Activated T-helper 9 cell treated with anti-CD3 and anti-CD28 coated beads, Interleukin-2, amount 50 U/mL, for 16 hours (primary cell): ENCODE measurements at places on chromosomes 4 and X.

GRCh38 chr4:2756691-2757350 is 685 bp upstream of the TNIP2 start:
- DNase-seq: no peak

- no peak for DNase-seq
Observed at GRCh38 chr4:116073051-116073450, 959.6 kb upstream of the NDST4 start.

- no peak for DNase-seq
Observed at GRCh38 chrX:77347572-77347971, 99.6 kb upstream of the FGF16 start.

GRCh38 chr4:16764622-16765021 is 133.8 kb downstream of the LDB2 start:
- no peak for DNase-seq

- DNase-seq: no peak
Observed at GRCh38 chr4:71938776-71939175, 93.0 kb upstream of the NPFFR2 start.

- no peak for DNase-seq
Observed at GRCh38 chrX:15207384-15207783, 62.5 kb downstream of the ASB9 start.

- DNase-seq: no peak
Observed at GRCh38 chrX:5051831-5052491, 1176.7 kb downstream of the NLGN4X start.

DNA sequence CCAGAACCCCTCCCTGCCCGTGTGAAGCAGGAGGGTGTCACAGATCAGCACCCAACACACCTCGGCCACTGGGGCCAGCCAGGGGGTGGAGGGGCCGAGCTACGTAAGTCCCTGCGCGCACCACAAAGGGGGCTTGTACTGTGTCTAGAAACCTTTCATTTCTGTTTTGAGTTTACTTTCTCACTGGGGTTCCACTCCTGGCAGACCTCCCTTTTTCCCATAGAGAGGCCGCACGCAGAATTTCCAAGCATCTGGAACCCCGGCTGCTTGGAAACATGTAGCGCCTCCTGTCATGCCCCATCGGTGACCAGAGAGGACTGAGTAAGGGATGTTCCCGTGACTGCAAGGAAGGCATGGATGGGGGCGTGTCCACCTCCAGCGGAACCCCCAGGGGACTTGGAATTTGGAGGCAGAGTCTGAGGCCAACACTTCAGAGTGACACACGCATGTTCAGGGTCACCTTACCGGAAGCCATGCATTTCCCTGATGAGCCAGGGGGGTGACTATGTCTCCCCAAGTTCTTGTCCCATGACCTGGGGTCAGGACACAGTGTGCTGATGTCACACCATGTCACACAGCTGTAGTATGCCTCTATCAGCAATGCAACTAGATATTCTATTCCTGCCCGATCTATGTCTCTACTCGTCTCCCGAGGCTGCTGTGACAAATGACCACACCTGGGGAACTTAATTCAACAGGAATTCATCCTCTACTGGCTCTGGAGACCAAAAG is 105.3 kb downstream of the DHRSX start:
- DNase-seq: no peak

- DNase-seq: no peak
Observed at GRCh38 chrX:39688576-39689375, 409.0 kb downstream of the BCOR start.

- DNase-seq: no peak
Observed at GRCh38 chrX:2903366-2903765, 25.8 kb downstream of the ARSD start.

DNA sequence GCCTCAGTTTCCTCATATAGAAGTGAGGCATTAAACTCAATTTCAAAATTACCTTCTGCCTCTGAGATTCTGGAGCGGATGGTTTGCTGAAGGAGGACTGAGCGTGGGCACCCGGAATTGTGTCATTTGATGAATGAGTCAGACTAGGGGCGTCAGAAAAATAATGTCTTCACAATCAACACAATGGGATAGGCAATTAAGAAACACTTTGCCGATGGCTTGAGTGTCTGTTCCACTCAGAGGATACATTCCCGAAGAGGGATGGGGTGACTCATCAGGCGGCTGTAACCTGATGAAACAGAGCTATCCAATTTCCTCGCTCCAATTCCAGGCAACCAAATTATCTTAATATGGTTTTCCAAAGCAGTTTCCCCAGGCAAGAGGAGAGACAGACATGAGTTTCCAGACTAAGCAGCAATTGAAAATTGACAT is 1.2 kb upstream of the CHRNA9 start:
- no peak for DNase-seq

- no peak for DNase-seq
Observed at GRCh38 chr4:42328978-42329377, 68.3 kb upstream of the SHISA3 start.

DNA sequence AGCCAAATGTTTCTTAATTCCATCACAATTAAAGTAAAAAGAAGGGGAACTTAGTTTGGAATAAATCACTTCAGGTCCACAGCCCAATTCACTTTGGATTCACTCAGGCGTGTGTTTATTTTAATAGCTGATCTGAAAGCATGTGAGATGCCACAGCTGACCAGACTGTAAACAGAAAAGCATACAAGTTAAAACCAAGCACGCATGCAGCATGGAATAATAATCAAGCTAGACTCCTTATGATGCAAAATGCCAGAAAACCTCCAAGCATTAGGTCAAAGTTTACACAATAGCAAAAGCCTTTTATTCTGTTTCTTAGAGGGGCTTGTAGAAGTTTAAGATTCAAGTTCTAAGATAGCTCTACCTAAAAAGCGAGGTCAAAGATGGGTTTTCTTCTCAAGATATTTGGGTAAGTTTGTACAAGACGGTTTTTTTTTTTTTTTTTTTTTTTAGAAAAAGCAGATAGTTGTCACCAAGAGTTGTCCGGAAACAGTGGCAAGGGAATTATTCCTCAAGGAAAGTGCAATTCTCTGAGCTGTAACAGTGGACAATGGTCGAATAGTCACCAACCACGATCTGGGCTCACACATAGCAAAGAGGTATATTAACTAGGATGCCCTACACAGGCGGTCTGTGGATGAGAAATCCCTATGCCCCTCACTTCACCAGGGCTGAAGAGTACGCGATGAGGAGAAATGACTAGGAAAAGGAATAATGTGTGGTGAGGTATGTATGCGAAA is 763 bp upstream of the PRRG1 start:
- DNase-seq: no peak

- no peak for DNase-seq
Observed at GRCh38 chr4:154485127-154485773, 6.3 kb downstream of the DCHS2 start.

DNA sequence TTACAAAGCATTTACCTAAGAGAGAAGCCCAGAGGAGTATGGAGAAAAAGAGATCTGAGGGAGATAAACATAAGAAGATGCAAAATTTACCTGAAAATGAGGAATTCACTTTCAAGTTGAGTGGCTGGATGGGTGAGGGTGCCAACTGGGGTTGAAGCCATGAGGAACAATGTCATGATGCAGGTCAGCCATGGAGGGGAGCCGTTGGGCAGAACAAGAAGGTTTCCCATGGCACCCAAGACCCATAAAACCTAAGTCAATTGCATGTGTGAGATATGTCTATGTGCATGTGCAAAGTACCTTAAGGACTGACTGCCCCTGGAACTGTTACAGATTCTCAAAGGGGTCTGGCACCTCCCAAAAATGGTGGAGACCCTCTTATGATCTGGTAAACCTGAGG is 46.6 kb upstream of the PRRG1 start:
- no peak for DNase-seq

- DNase-seq: no peak
Observed at GRCh38 chrX:111431001-111431400, 19.0 kb upstream of the DCX start.

DNA sequence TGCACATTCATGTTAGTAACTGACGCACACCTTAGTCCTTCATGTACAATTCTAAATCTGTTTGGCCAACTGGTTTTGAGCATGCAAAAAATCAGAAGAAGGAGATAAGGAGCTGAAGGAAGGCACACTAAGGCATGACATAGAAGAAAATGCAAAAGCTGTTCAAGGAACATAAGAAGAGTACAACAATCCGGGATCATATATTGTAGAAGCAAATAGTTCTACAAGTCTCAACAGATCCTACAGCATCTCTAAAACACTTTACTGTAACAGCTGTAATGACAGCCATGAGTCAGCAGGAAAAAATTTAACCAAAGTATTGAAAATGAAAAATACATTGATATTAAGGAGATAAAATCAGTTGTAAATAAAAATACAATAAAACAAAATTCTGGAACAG is 57.7 kb downstream of the KLHL13 start:
- DNase-seq: no peak

- no peak for DNase-seq
Observed at GRCh38 chr4:105946771-105947170, 51.5 kb downstream of the NPNT start.

- no peak for DNase-seq
Observed at GRCh38 chr4:145388043-145388442, 93.6 kb upstream of the SMAD1 start.

DNA sequence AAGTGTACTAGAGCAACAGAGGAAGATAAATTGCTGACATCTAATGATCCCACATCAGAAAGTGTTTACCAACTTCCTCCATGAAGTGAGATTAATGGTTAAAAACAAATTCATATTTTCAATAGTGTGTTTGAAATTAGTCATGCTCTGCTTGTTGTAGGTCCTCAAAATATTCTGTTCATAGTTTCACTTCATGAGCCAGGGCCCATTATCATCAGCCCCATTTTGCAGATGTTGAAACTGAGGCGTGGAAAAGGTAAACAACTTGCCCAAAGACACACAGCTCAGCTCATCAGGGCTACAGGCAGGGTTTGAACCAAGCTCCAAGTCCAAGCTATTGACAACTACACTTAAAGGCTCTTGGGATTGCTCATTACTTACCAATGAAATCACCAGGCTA is 103.5 kb upstream of the PPARGC1A start:
- no peak for DNase-seq

DNA sequence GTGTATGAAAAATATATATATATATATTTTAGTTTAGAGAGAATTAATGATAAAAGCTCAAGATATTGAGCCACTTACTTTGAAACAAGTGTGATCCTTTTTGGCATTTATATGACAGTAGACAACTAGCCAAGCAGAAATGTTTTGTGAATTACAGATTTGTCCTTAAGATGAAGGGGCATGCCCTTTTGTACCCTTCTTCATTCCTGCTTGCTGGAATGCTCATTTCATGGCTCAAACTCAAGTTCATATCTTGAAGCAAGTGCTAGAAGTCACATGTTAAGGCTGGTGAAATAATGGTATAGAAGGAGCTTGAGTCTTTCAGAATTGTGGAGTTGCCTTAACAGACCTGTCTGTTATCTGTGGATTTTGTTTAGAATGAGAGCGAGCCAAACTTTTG is 203.0 kb downstream of the BMPR1B start:
- no peak for DNase-seq

DNA sequence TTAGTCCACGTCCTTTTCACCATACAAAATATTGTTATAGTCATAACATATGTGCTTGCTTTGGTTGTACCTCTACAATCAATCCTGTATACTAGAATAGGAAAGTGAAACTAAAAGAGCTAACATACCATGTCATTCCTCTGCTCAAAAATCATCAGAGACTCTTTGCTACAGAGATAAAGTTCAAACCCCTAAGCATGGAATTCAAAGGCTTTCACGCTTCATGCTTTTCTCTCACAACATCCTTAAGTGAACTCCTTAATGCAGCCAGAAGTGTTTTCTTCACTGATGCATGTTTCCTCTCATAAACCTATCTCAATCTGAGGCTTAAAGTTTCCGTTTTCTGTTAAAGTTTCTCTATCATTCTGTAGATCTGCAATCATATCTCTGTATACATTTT is 744.6 kb upstream of the IGFBP7 start:
- no peak for DNase-seq

- no peak for DNase-seq
Observed at GRCh38 chr4:143351774-143352451, 15.2 kb downstream of the GAB1 start.

GRCh38 chr4:183411291-183411861 is 33.1 kb upstream of the CDKN2AIP start:
- DNase-seq: no peak

DNA sequence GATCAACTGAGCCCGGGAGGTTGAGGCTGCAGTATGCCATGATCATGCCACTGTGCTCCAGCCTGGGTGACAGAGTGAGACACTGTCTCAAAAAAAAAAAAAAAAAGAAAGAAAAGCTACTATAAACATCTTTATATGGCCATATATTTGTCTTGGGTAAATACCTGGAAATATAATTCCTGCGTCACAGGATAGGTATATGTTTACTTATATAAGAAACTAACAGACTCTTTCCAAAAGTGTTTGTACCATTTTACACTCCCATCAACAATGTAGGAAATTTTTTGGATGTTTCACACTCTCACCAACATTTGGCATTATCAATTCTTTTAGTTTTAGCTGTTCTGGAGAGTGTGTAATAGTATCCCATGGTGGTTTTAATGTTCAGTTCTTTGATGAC is 12.8 kb downstream of the P2RY4 start:
- DNase-seq: no peak

DNA sequence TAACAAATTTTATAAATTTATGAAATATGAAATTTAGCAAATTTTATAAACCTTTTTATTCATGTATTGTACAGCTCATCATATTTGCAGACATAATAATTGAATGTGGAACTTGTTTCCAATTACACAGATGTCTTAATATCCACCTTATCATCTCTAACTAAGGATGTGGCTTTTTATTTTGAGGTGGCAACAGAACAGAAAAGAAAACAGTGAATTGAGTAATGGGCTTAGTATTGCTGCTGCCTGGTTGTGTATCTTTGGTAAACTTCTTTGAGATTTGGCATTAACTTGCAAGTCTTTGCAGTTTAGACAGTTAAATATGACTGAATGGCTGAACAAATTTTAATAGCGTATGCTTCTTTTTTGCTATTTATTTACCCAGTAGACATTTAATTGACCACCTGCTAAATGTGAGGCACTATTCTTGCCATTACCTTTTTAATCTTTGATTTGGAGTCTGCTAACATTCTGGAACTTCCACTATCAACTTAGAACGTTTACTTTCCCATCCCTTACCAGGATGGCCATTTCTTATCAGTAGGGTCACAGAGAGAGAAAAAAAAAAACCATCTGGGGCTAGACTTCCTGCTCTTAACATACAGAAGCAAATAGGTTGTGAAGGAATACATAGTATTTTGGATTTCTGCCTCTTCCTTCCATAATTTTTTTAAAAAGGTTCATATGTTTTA is 44.8 kb downstream of the CLCN3 start:
- DNase-seq: no peak

- DNase-seq: no peak
Observed at GRCh38 chrX:152845618-152846240, 14.9 kb downstream of the NSDHL start.

- DNase-seq: no peak
Observed at GRCh38 chrX:121356139-121356849, 308.9 kb downstream of the GLUD2 start.

- no peak for DNase-seq
Observed at GRCh38 chrX:111490688-111491087, 20.8 kb upstream of the SERTM2 start.

DNA sequence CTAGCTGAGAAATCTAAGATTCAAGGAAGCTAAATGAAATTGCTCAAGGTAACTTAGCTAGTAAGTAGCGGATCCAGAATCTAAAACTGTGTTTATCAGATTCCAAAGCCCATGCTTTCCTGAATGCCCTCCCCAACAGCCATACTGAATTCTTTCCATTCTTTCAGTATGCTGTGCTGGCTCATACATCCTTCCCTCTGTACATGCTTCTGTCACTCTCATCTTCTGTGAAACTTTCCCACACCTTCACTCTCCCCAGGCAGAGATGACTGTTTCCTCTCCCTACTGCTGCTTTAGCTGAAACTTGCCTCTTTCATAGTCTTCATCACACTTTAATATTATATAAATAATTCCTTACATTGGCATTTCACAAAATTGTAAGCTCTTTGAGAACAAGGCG is 39.3 kb upstream of the SMARCAD1 start:
- DNase-seq: no peak
